Activated CD4-positive, alpha-beta T cell treated with anti-CD3 and anti-CD28 coated beads, Interleukin-2, Interleukin-4, amounts not matched to agents 100 ng/mL and 50 ng/mL, durations not matched to agents 16 hours and 8 hours (primary cell): ENCODE measurements at places on chromosomes 3 and 15.

DNA sequence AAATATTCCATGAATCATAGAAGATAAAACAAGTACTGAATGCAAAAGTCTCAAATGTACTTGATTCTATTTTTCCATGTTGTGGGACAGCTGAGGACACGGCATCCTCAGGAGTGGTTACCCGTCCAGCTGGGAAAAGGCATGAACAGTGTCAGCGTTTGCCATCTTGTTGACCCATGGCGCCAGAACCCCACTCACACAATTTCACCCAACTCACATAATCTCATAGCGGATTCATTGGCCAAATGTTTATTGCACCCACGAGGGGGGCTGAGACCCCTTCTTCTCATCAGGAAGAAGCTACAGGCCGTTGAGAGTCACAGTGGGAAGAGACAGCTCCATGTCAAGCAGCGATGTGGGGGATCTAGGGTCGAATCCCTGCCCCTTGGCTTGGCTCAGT, 72.9 kb downstream of the OCA2 start:
- no peak for DNase-seq

- DNase-seq = no peak
Observed at GRCh38 chr15:44792715-44793114, 56.4 kb downstream of the TRIM69 start.

- DNase-seq = no peak
Observed at GRCh38 chr15:71962537-71962936, 152.2 kb downstream of the NR2E3 start.

- DNase-seq = no peak
Observed at GRCh38 chr15:100078511-100079220, 263.1 kb downstream of the ADAMTS17 start.

GRCh38 chr3:141764045-141764444, 837 bp downstream of the GRK7 start:
- DNase-seq = no peak

- no peak for DNase-seq
Observed at GRCh38 chr3:111585217-111585616, 9.9 kb downstream of the ZBED2 start.

- no peak for DNase-seq
Observed at GRCh38 chr15:53530761-53531160, 228.7 kb downstream of the WDR72 start.

DNA sequence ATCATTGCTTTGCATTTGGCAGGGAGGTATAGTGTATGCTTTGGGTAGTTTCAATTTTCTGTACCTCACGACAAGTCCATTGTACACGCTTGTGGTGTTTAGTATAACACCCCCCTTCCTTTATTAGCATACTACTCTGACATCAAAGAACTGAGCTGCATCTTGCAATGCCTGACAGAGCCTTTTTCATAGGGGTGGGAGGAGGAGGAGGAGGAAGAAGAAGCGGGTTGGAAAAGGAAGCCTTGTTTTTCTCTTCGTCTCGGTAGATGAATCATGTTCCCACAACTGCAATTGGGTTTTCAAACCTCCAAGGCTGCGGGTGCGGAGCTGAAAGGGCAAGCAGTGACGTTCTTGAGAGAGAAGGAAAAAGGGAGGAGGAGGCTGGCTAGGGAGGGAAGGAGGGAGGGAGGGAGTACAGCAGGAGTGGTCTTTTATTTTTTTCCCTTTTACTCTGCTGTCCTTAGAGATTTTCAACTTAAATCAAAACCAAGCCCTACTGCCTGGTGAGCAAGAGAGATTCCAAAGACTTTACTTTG, 175.7 kb downstream of the KLHL25 start:
- DNase-seq = peak; percentile 68

DNA sequence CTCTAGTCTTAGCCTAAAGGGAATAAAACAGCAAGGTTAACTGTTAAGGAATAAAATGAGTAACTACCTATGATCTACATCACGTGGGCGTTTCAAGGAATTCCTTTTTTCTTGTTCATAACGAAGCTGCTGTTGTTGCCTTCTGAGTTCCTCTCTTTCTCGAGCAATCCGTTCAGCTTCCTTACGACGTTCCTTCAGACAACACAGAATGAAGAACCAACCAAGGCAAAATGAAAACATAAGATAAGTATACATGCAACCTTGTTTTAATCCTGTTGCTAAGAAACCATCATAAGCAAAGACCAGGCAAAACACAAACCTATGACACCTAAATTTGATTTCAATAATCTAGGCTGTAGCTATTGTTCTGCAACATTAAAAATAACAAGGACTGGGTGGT, 44.1 kb downstream of the SLTM start:
- DNase-seq = no peak

DNA sequence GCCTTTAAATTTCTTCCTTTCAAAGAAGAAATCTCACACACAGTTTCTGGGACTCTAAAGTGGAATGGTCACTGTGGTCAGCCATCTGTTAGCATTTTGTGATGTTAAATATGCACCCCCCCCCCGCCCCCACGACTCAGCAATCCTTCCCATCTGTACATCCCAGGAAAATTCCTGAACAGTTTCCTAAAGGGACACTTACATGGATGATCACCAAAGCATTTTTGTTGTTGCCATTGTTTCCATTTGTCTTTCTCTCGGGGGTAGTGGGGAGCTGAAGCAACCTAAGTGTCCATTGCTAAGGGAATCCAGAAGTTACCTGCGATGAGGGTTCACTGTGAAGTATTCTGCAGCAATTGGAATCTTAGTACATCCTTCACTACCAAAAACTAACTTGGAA, 71.4 kb downstream of the TAFA4 start:
- no peak for DNase-seq

GRCh38 chr3:161548301-161548700, 51.7 kb downstream of the OTOL1 start:
- no peak for DNase-seq

DNA sequence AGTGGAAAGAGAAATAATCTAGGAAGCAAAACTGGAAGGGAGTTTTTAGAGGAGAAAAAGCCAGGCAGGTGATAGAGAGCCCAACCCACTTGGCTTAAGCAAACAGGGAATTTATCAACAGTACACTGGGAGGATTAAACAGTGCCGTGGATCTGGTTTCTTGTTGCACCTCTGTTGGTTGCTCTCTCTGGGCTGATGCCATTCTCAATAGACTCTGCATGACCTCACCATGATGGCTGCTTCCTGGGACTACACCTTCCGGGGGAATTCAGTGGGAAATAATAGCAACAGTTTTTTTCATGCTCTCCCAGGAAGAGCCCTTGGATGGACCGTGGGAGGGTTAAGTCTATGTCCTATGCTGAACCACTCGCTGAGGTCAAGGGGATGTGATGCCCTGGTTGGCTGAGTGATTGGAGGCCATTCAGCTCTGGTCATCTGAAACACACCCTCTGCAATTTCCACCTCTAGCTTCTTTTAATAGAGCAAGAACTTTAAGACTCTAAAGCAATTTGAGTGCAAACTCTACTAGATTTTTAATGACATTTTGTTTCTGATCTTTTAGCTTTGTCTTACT, 74.2 kb downstream of the EPHB1 start:
- DNase-seq = no peak

DNA sequence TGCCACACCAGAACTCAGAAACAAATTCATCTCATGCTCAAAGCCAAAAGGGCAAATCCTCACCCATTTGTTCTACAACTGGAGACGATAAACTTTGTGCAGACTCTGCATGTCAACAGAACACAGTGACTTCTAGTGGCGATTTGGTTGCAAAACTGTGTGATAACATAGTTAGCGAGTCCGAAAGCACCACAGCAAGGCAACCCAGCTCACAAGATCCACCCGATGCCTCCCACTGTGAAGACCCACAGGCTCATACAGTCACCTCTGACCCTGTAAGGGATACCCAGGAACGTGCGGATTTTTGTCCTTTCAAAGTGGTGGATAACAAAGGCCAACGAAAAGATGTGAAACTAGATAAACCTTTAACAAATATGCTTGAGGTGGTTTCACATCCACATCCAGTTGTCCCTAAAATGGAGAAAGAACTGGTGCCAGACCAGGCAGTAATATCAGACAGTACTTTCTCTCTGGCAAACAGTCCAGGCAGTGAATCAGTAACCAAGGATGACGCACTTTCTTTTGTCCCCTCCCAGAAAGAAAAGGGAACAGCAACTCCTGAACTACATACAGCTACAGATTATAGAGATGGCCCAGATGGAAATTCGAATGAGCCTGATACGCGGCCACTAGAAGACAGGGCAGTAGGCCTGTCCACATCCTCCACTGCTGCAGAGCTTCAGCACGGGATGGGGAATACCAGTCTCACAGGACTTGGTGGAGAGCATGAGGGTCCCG, 199.7 kb downstream of the AKAP13 start:
- no peak for DNase-seq
